ENCODE measurements at places on chromosomes 16 and 17.
A peak's percentile ranks its signal among the peaks of the same experiment; 100 is the strongest.

DNA sequence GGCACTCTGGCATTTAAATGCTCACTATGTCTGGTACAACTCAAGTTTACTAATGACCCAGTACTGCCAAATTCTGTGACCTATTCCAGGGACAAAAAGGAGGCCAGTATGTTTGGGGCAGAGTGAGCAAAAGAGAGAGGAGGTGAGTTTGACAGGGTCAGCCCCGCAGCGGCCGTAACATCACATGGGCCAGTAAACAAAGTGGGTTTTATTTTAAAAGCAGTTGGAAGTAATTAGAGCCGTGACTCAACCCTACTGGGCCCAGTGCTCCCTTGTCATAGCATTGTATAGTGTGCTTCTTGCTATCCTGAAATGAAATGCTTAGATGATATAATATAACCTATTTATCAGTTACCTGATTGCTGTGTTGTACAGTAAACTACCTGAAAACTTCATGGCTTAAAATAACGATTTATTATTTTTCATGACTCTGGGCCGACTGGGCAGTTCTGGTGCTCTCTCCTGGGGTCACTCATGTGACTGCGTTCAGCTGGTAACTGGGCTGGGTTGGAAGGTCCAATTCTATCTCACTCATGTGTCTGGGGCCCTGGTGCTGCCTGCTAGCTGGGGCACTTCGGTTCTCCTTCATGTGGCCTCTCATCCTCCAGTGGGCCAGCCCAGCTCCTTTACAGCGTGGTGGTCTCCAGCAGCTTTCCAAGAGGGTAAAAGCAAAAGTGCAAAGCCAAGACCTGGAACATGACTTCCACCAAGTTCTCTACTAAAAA is 27.4 kb downstream of the IQCK start:
- DNase-seq: no peak

GRCh38 chr17:42673266-42673884 is 3.4 kb downstream of the PLEKHH3 start:
- no peak for DNase-seq

DNA sequence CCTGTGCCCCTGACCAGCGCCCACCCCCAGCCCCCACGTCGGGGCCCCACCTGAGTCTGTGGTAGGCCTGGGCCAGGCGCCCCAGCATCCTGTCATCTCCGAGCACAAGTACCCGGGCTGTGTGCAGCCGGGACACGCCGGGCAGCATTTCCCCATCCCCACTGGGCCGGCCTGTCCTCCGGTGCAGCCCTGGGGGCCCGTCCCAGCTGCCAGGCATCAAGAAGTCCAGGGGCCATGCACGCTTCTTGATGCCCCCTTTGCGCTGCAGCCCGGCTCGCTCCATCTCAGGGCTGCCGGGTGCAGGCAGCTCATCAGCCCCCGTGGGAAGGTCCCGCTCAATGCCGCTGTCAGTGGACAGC is 29.3 kb upstream of the MFSD6L start:
- no peak for DNase-seq

DNA sequence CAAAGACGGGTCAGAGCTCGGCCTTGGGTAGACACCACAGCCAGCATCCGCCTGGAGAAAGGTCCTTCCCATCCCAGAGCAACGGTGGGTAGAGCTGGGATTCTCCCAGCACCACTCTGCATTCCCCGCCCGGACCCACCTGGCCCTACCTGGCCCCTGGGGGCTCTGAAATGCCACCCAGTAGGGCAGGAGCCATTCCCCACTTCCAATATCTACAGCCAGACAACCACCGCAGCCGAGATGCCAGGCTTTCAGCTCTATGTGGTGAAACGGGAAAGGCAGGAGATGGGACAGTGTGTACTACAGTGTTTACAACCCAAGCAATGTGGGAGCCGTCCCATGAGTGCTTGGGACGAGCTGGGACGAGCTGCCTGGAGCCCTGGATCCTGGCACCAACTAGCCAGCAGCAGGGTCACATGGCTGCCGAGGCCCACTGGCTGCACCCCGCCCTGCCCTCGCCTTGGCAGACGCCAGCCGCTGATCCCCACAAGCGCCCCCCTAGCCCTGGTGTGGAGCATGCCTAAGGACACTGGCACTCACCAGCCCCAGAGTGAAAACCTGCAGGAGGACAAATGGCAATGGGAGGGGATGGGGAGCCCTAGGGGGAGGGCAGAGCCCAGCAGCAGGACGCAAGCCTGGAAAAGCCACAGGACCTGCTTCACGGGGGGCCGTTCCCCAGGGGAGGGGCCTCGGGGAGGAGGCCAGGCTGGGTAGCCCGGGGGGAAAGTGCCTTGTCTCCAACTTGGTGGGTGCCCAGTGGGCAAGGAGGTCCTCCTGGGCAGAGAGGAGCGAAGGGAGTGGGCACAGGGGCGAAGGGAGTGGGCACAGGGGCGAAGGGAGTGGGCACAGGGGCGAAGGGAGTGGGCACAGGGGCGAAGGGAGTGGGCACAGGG is 13.5 kb downstream of the TMC6 start:
- DNase-seq: no peak

GRCh38 chr17:47720754-47721533 is 12.1 kb upstream of the TBX21 start:
- DNase-seq: no peak

DNA sequence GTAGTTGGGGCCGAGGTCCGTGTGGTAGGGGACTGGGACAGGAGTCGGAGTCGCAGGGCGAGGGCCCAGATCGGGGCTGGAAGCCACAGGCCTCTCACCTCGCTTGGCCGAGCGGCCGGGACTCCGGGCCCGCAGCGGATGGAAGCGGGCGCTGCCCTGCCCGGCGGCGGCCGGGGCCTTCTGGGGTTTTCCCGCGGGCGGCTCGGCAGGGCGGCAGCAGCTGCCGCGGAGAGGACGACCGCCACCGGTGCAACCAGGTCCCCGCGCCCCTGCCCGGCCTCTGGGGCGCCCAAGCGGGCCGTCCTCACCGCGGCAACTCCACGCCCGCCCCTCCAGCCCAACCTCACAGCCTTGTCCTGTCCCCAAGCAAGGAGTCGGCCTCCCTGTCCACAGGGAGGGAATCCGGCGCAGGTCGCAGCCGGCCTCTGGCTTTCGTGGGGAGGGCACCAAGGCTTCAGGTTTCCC is 15.6 kb upstream of the UTP6 start:
- no peak for DNase-seq

DNA sequence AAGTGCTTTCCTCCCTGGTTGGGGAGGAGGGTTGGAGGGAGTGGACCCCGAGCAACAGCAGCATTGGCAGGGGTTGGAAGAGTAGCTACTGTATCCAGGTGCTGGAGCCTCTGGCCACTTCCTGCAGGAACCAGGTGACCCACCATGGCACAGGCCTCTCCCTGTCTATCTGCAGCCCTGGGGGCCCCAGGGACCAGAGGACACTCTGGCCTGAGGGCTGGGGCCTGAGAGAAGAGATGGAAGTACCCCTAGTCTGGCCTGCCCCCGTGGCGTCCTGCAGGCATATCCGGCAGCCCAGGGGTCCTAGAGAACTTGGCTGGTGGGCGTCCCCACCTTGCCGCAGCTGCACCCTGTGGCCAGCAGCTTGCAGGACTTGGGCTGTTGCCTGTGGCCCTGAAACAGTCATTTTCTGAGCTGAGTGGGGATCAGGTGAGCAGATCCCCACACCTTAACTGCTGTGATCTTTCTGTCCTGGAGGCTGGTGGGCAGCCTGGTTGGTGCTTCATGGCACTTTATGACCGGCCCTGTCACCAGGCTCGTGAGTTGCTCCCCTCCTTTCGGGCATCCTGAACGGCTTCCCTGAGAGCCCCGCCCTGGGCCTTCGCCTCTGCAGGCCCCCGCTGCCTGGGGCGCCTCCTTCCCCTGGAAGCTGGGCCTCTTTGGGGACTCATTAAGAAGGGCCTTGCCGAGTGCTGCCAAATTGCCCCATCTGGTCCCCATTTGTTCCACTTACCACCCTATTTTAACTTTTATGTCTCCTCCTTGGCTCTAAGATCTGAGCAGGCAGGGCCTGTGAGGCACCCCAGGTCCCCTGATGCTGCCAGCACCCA is 298.6 kb downstream of the SEC14L1 start:
- no peak for DNase-seq

DNA sequence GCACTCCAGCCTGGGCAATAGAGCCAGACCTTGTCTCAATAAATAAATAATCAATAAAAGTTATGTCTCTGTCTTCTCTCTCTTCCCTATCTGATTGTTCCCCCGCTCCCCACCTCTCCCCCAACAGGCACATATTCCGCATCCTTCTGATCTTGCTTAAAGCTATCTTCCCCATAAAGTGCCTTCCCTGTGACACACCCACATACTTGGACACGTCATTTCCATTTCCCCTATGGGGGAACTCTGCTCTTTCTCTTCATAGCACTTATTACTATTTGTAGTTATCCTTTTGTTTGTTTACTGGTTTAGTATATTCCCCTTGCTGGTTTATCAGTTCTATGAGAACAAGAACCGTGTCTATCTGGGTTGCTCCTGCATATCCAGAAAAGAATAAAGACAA is 14.9 kb downstream of the MYO1D start:
- DNase-seq: no peak

DNA sequence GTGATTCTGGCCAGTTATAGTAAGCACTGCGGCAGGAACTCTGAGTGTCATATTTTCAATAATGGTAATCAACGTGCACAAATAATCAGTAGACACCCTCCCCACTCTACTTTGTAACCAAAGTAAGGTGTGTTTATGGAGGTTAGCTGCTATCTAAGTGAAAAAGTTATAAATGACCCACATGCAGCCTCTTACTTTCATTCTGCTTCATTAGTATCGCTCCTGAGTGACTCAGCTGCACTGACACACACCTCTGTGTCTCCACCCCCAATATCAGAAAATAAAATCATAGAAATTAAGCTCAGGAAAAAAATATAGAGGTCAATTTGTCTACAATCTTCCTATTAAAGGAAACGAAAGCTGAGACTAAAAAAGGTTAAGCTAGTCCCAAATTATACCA is 64.1 kb upstream of the TRAP1 start:
- DNase-seq: no peak

DNA sequence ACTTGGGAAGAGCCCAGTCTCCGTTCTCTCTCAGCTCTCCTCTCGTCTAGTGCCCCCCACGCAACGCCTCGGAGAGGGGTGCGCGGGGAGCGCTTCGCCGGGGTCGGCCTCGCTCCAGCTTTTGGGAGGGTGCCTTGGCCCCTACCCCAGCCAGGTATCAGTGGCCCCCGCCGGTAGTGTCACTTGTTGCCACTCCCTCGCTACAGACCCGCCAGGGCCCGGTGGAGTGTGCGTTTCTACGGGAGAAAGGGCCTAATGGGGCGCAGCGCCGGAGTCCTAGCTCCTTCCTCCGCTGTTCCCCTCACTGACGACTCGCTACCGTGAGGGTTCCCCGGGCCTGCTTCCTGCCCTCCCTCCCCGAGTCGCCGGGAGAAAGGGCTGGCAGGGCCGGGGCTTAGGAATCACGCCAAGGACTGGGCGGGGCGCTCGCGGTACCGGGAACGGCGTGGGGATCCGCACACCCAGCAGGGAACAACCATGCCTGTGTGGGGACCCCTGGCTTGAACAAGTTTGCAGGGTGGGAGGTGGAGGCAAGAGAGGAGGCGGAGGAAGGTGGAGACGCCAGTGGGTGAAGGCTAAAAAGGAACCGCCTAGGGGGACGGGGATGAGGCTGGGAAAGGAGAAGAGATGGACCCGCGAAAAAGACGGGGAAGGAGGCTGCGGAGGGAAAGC is 997 bp upstream of the CDH11 start:
- DNase-seq: no peak

- no peak for DNase-seq
Measured at GRCh38 chr17:4807605-4808377, 839 bp downstream of the PLD2 start.

GRCh38 chr16:84120023-84120422 is 3.3 kb upstream of the MBTPS1 start:
- no peak for DNase-seq

DNA sequence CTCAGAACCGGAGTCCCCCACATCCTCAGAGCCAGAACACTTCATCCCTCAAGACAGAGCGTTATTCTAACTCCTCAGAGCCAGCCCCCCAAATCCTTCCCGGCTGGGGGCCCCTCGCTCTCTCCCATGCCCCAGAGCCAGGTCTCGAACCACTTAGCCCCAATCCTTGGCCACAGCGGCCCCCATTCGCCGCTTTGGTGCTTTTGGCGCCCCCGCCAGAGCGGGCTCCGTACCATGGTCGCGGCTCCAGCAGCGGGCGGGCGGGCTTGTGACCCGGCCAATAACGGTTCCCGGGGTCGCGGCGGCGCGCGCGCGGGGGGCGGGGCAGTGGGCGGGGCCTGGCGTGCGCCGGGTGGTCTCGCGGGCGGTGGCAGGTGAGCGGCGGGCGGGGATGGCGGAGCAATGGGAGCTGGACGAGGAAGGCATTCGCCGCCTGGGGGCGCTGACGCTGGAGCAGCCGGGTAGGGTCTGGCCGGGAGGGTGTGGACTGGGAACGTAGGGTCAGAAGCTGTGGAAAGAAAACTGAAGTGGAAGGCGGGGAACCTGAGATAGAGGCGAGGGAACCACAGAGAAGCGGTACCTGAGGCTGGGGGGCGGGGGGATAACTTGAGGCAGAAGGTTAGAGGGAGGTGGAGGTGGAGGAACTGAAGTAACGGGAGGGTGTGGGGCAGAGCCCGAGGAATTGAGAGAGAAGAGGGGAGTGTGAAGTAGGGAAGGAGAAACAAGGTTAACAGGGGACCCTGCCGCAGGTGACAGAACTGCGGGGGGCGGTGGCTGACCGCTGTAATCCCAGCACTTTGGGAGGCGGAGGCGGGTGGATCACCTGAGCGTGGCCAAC is at the start of the genes KCTD19 and LRRC36:
Gene KCTD19, minus strand, starts transcription at position 270 of the 838 bp plus-strand sequence. Its CDS starts 34 bp downstream, at position 236.
Gene LRRC36, plus strand, starts transcription at position 344 of the 838 bp plus-strand sequence. Its CDS starts 48 bp downstream, at position 392.
- peak; percentile 50 for DNase-seq

DNA sequence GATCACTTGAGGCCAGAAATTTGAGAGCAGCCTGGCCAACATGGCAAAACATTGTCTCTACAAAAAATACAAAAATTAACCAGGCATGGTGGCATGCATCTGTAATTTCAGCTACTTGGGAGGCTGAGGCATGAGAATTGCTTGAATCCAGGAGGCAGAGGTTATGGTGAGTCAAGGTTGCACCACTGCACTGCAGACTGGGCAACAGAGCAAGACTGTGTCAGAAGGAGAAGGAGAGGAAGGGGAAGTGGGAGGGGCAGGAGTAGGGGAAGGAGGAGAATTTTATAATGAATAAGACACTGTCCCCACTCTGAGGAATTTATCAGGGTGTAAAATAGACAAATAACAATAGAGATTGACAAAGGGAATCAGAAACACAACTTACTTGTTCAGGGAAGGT is 440.6 kb upstream of the DYNLRB2 start:
- no peak for DNase-seq

GRCh38 chr17:73030995-73031394 is 61.5 kb downstream of the SLC39A11 start:
- no peak for DNase-seq

DNA sequence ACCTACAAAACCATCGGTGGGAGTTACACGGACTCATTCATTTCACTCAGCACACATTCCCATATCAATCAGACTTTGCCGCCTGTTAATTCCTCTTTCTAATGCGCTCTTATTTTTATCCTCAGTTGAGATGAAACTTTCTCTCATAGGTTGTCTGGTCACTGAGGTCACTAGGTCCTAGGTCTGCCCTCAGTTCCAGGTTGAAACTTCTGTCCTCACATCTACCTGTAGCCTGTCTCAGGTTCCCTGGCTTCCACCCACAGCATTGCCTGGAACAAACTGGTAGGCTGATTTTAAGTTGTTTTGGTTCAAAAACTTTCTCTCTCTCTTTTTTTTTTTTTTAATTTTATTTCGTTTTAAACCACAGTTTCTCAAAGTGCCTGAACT is 119.7 kb downstream of the MAP2K6 start:
- DNase-seq: no peak

- no peak for DNase-seq
Measured at GRCh38 chr17:48013876-48014594, 23.6 kb downstream of the COPZ2 start.

- DNase-seq: no peak
Measured at GRCh38 chr16:61014869-61015268, 1021.4 kb downstream of the CDH8 start.

GRCh38 chr16:88512728-88513696 is 57.2 kb upstream of the ZC3H18 start:
- DNase-seq: no peak

Data from GM19239 (cell line).